ENCODE measurements at places on chromosomes 1 and 21.

DNA sequence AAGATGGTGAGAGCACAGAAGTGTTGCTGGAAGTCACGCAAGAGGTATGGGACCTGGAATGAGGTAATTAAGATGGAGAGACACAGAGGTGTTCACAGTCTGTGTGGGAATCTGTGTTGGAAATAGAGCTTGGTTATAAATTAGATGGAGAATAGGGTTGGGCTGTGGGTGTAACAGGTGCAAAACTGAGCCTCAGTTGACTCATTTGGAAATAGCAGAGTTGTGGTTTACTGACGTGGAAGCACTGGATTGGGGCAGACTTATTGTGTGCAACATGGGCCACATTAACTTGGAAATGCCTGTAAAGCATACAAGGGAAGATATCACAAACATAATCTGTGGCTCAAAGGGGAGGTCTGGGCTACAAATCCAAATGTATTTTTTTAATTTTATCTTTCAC is 13.0 kb downstream of the CAMSAP2 start:
- no peak for DNase-seq

DNA sequence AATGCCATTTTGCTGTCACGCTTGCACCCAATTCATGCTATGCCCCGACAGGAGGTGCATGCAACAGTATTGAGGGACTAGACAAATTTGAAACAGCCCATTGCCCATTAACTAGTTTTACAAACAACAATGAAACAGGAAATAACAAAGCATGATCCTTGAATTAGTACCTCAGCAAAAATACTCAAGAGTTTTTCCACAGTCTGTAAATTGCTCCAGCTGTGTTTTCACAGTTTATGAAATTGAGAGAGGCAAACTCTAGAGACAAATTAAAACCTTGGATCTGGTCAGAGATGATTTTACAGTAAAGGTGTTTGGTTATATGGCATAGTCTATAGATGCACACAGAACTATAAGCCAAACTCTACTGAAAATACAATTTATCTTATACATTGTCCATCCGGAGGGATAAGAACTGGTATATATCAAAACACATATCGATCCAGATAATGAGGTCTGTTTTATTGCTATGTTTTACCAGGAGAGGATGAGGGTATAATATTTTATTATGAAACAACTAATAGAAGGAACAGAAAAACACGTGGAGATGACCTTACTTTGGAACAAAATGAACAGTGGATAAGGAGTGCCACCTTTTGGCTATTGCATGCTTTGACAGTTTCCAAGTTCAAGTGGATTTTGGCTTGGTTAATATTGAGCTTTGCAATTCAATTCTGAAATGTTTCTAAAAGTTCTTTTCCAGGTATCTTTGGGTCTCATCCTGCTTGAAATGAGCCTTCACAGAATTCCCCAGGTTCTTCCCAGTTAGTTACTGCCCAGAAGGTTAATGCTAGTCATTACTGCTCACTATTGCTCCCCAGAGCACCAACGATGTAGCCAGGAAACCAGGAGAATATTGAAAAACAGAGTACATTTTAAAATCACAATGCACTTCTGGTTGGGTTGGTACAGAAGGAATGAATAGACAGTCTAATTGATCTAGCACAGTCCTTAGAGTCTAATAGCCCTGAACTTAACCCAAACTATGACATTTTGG is 45.7 kb downstream of the ZC3H11B start:
- no peak for DNase-seq

GRCh38 chr1:38191461-38191860 is 144.9 kb upstream of the POU3F1 start:
- DNase-seq, result peak; percentile 64

- no peak for DNase-seq
These were observed 838.8 kb upstream of the ADAMTS5 start for GRCh38 chr21:27805696-27806095.

- no peak for DNase-seq
These were observed 18.0 kb downstream of the DENND2C start for GRCh38 chr1:114651893-114652292.

DNA sequence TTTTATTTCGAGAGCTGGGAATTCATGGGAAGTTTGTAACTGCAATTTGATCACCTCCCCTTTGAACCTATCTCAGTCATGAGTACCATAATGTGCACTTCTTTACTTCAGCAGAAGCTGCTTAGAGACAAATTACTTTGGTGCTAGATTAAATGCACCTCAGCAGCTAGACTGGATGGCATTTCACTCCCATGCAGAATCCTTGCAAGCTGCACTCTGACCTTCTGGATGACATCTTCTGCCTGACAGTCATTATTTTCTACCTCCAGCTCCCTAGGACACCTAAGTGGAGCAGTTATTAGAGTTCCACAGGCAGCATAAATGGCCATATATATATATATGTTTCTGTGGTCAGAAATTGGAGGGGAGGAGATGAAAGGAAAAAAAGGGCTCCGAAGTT is 366.0 kb upstream of the TMPRSS15 start:
- no peak for DNase-seq

GRCh38 chr1:234931404-234931973 is 197.1 kb downstream of the TOMM20 start:
- no peak for DNase-seq

GRCh38 chr1:184788970-184789369 is 34.3 kb upstream of the EDEM3 start:
- DNase-seq, result no peak

- DNase-seq, result peak; percentile 97
These were observed 115.7 kb upstream of the IPO9 start for GRCh38 chr1:201713086-201713810.

DNA sequence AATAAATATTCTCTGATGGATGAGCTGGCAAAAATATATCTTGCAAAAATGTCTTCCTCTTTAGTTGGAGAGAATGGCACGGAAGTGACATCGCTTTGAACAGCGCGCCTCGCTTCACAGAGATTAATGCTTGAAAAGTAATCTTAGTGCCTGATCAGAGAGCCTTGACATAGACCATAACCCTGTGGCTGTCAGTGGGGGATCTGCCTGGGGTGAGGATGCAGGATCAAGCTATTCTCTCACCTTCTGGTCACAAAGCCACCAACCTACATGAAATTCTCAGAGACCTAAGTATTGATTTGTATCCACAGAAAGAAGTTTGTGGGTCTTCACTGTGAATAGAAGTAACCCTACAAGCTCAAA is 492.6 kb downstream of the LMO4 start:
- DNase-seq, result peak; percentile 21

DNA sequence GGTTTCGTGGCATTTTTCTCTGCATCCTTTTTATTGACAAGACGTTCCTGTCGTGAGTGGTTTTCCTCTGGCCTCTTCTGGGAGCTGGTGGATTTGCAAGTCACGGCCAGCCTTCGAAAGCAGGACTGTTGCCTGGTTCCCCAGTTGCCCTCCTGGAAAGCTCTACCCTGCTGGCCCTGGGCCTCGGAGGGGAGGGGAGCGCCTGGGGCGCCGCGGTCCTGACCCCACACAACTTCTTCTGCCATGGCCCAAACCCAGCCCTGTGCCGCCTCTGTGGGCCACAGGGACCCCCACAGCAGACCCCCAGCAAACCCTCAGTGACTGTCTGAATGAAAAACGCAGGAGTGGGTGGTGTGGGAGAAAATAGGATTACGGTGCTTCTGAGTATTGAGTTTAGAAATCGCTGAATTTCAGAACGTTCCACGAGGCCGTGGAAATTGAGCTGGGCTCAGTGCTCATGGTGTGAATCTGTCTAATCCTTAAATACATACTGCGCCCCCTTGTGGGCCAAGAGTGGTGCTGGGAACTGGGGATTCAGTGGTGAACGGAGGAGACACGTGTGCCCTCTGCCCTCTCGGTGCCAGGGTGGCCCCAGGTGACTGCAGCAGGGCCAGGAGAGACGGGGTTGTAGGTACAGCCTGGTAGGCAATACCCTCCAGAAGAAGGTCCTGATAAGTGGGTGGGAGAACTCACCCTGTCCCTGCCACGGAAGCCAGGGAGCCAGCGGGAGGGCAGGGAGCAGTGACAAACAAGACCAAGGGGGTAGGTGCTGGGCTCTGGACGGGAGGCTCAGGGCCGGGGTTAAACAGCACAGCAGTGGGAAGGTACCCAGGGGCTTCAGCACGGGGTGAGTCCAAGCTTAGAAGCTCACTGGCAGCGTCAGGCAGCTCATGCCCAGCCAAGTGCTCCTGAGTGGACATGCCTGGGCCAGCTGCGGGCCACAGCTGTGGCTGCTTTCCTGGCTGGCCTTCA is 101.2 kb upstream of the COL6A1 start:
- peak; percentile 89 for DNase-seq

GRCh38 chr21:20023193-20023592 is 975.0 kb upstream of the NCAM2 start:
- DNase-seq, result no peak

GRCh38 chr1:171855381-171855780 is 14.1 kb downstream of the DNM3 start:
- no peak for DNase-seq

DNA sequence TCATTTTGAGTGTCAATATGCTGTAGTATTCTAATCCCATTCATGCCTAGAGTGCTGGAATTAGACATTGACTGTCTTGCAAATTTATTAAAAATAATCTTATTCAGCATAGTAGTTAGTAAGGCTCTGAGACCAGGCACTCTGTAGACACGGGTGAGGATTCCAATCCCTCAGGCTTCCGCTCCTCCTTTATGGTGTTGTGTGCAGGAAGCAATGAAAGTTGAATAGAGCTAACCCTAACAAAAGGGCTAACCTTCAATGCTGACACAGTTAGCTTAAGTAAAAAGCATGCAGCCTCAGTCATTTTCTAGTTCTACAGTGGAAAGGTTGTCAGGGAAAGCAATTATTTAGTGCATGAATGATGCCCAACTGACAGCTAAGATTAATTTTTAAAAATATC is 199.6 kb upstream of the SGIP1 start:
- DNase-seq, result no peak

DNA sequence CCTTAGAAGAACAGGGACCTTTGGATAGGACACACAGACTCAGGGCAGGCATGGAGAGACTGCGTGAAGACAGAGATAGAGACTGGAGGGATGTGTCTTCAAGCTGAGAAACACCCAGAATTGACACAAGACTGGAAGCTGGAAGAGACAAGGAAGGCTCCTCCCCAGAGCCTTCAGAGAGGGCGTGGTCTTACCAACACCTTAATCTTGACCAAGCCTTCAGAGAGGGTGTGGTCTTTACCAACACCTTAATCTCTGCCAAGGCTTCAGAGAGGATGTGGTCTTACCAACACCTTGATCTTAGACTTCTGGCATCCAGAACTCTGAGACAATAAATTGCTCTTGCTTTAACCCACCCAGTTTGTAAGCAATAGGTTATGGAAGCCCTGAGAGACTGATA is 481.4 kb upstream of the VAMP3 start:
- DNase-seq, result no peak

GRCh38 chr1:55374801-55375616 is 159.8 kb upstream of the USP24 start:
- no peak for DNase-seq

DNA sequence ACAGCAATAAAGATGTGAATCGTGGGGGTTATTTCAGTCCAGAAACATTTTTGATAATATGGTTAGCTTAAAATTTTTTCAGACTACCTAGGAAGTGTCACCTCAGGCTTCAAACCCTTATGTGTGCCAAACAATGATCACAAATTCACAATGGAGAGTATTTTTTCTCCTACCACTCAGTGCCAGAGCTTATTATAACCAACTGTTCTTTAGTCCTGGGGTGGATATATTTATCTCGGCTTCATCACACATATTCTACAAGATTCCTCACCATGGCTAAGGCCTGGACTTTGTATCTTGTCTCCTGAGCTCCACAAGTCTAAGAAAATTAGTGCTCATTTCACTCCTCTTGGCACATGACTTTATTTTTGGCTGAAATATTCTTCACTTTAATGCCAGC is 629.1 kb downstream of the RWDD3 start:
- DNase-seq, result no peak

DNA sequence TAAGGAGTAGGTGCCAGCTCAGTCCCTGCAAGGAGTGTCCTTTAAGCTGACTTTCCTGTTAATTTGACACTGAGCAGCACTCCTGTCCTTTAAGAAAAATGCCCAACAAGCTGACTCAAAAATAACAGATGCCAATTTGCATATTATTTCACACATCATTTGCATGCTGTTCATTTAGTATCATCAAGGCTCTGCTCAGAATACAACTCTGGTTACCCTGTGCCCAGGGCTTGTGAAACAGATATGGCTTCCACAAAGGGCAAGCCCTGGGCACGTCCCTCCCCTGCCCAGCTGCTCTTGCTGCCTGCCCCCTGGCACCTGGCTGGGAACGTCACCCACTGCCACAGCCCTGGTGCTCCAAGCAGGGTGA is 10.3 kb downstream of the KCNN3 start:
- DNase-seq, result no peak

DNA sequence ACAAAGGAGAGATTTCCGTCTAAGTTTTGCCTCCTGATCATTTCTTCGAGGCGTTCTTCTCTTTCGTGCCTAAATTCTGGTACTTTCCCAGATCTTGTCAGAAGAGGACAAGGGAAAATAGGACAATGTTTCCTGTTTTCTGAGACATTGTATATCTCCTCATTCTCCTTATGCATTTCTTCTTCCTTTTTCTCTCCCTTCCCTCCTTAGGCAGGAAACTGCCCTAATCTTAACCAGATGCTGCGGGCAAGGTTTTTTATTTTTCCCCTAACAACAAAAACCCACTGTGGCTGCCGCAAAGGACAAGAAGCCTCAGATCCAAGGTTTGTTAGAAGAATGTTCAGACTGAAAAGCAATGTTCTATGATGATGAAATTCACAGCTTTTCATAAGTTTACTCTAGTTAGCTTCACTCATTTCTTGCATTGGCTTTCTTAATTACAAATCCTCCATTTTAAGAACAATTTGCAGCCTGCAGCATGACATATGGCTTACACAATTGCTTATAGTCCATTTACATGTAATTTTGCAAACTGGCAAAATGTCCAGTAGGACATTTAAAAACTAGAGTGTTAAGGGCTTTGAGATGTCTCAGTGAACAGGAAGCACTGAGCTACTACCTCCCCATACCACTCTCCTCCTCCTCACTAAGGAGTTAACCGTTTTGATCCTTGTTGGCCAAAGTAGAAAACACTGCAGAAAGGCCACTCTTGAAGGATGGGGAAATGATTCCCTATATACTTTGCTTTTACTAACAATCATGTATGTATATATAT is 624 bp downstream of the CTSK start:
- no peak for DNase-seq

- peak; percentile 74 for DNase-seq
These were observed 100.7 kb upstream of the SPATA6 start for GRCh38 chr1:48572646-48573258.

GRCh38 chr21:38297194-38297631 is 40.4 kb downstream of the KCNJ15 start:
- DNase-seq, result peak; percentile 73

- no peak for DNase-seq
These were observed 94.2 kb upstream of the SLC2A1 start for GRCh38 chr1:43052786-43053439.

- DNase-seq, result no peak
These were observed 1.7 kb downstream of the ZC3H12A start for GRCh38 chr1:37476087-37476452.

GRCh38 chr1:29415156-29415830 is 179.0 kb downstream of the PTPRU start:
- DNase-seq, result peak; percentile 33

All from kidney (tissue), 22 donors.